Activated T-helper 1 cell treated with Interleukin-2 at 50 U/mL for 16 hours (primary cell): ENCODE measurements at places on chromosomes 12 and 14.

GRCh38 chr12:111384596-111384995 is 15.7 kb upstream of the PHETA1 start:
- no peak for DNase-seq

DNA sequence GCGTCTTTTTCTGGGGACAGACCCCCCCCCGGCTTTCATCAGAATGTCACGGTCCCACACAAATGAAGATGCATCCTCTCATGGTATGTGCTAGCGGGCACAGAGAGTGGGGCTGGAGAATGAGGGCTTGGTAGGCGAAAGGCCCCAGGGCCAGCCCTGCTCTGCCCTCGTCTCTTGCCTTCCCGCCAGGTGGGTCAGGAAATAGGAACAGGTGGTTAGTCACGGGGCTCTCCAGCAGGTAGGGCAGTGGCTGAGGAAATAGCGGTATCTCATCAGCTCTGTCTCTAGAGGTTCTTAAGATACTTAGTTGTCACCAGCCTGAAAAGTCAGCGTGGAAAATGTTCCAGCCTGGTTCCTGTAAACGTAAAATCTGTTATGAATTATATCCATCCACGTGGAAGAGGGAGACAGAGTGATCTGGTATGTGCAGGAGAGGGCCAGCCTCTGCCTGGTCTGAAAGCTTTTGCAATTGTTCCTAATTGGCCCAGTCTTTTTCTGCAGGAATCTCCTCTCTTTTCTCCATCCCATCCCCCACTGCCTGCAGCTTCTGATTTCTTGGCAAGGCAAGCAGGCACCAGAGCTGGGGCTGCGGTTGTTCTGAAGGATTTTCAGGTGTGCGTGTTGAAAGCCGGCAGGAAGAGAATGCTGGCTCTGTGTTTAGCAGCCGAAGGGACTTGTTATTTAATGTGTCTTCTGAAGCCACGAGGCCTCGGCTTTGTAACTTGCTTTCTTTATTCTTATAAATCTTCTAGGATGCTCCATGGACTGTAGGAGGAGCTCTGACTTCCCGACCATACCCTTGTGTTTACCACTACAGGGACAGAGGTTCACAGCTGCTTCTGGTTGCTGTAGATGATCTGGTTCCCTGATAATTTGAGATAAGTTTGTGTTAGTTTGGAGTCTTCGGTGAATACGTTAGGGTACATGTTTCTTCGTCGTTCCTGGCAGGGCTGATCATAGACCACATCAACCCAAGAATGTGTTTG is 131.1 kb downstream of the CACNA1C start:
- no peak for DNase-seq

DNA sequence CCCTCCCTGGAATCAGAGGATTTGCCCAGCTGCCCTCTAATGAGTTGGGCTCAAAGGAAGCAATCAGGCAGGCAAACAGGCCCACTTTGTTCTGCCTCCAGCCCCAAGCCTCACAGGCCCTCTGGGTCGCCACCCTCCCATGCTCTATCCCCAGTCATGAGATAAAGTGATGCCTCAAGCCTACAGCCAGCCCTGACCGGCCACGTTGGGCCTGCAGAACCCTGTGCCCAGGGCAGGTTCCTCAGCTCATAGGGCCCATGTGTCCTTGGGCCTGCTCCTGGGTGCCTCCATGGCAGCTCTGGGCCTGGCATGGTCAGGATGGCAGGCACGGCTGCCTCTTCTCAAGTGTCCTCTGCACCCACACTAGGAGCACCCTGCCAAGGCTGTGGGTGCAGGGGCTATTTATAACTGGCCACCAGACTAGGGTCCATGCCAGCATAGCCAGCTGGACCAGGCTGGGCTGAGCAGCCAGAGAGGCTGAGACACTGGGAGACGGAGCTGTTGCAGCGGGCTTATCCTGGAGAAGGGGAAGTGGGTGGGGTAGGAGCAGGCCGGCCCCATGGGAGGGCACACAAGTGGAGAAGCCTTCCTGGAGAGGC is 20.2 kb downstream of the HDAC7 start:
- DNase-seq: no peak

DNA sequence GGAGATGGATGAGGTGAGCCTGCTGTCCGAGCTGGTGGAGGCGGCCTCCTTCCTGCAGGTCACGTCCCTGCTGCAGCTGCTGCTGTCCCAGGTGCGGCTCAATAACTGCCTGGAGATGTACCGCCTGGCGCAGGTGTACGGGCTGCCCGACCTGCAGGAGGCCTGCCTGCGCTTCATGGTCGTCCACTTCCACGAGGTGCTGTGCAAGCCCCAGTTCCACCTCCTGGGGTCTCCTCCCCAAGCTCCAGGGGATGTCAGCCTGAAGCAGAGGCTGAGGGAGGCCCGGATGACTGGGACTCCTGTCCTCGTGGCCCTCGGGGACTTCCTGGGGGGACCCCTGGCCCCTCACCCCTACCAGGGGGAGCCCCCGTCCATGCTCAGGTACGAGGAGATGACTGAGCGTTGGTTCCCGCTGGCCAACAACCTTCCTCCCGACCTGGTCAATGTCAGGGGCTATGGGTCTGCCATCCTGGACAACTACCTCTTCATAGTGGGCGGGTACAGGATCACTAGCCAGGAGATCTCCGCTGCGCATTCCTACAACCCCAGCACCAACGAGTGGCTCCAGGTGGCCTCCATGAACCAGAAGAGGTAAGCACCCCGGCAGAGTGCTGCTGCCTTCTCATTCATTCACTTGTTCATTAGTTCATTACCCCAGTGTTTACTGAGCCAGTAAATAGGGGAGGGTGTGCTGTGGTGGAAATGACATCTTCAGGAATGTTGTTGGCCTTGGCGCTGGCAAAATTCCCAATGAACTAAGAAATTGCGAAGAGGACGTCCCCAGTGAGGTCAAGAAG is 774 bp upstream of the MANSC4 start:
- peak; percentile 1 for DNase-seq

- DNase-seq: no peak
Measured at GRCh38 chr14:30884901-30885300, 10.5 kb downstream of the COCH start.

DNA sequence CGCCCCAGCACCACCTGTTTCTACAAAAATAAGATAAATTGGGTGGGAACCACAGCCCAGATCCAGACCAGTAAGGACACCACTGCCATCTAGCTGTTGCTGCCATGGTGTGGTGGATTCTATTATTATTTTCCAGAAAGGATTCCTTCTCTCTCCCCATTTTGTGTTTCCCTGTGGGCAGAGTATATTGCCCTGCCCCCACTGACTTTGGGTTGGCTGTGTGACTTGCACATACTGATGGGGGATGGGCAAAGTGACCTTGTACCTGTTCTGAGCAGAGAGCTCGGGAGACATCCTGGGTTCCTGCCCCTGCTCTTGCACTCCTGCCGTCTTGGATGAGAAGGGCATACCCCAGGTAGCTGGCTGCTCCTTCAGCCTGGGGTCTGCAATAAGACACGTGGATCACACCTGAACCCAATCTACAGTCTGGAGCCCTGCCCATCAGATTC is 24.3 kb downstream of the MOAP1 start:
- DNase-seq: no peak

- DNase-seq: no peak
Measured at GRCh38 chr14:22416193-22416592, 172.8 kb downstream of the DAD1 start.

DNA sequence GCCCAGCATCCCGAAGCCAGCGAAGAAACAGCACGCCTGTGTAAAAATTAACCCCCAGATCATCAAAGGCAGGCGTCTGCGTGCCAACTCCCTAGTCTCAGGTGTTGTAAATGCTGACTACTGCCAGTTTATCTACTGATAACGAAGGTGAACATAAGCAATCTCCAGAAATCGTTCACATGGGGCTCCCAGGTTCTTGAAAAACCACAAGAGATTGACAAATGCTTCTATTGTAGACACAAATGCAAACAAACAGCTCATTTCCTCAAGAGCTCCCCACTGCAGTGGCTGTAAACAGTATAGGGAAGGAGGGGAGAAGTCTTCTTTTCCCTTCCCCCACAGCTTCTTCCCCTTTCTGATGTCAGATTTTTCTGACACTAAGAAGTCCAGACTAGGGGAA is 5.3 kb upstream of the PLEKHG3 start:
- DNase-seq: no peak

DNA sequence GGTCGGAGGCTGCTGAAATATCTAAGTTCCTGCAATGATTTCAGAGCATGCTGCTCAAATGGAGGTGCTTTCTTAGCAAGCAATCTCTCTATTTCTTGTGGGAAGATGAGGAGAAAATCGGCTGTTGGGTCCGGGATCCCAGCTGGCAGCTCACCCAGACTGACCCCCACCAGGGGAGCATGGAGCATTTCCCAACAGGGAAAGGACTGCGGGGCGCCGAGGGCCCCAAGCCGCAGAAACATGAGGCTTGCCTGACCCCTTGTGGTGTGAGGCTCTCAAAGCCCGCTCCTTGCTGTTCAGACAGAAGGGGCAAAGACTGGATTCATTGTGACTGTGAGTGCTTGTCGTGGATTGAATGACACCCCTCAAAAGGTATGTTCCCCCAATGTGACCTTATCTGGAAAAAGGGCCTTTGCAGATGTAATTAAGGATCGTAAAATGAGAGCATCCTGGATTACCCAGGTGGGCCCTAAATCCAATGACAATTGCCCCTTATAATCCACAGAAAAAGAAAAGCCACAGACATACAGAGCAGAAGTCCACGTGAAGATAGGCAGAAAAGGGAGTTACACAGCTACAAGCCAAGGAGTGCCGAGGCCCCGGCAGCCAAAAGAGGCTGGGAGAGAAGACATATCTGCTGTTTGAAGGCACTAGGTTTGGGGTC is 116.3 kb upstream of the VASH1 start:
- DNase-seq: no peak

- no peak for DNase-seq
Measured at GRCh38 chr12:56358836-56359532, 923 bp downstream of the STAT2 start.

DNA sequence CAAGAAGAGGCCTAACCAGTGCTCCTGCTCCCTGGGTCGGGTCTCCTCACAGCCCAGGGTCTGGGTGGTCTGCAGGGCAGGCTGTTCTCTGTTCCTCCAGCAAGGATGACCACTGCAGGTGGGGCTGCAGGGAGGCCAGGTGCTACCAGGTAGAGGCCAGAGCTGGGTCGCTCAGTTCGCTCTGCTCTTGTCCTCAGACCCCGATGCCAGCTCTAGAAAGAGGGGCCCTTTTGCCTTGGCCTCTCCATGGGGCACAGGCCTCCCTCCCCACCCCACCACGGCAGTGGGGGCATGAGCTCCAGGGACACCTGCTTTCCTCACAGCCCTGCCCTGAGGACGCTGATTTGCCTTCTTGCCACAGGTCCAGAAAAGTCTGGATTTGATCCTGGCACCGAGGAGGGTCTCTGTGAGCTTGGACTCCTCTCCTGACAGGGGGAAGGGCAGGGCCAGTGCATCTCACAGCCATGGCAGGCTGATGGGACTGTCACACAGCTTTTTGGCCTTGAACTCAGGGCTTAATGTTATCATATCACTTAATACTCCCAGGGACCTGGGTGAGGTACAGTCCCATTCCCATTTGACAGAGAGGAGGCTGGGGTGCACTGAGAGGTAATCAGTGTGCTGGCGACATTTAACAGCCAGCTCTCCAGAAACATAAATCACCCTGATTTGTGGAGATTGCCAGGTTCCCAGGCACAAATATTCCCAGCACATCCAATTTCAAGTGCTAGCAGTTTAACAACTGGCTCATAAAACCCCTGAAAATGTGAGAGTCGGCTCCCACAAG is 273.0 kb upstream of the SFSWAP start:
- no peak for DNase-seq

GRCh38 chr12:108773798-108774788 is 42.8 kb upstream of the CORO1C start:
- no peak for DNase-seq

DNA sequence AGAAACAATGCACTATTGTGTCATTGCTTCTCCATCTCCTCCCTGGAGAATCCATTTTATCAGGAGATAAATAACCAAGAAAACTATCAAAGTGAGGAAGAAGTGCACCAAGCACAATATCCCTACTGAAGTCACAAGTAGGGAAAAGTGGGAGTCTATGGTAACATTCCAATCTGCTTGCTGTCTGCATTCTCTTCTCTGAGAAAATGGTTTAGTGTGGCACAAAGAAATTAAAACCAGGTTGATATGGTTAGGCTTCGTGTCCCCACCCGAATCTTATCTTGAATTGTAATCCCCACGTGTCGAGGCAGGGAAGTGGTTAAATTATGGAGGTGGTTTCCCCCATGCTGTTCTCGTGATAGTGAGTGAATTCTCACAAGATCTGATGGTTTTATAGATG is 209.7 kb downstream of the PRKD1 start:
- DNase-seq: no peak

GRCh38 chr14:99884834-99885648 is 91.8 kb downstream of the EML1 start:
- no peak for DNase-seq

DNA sequence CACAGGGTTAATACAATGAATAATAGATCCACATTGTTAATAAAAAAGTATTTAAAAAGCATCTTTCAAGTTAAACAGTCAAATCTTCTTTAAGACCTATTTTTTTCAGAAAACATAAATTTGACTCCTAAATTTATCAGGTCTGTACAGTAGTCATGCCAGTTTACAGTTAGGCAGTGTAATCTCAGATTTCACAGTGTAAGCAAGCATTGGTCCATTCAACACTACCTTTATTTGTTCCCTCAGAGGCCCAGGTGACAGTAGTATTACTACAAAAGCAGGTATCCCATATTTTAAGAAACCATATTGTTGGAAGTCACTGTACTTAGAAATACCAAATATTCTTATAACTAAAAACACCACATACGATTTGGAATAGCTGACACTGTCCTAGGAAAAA is 6.1 kb downstream of the ATP2B1 start:
- DNase-seq: no peak

DNA sequence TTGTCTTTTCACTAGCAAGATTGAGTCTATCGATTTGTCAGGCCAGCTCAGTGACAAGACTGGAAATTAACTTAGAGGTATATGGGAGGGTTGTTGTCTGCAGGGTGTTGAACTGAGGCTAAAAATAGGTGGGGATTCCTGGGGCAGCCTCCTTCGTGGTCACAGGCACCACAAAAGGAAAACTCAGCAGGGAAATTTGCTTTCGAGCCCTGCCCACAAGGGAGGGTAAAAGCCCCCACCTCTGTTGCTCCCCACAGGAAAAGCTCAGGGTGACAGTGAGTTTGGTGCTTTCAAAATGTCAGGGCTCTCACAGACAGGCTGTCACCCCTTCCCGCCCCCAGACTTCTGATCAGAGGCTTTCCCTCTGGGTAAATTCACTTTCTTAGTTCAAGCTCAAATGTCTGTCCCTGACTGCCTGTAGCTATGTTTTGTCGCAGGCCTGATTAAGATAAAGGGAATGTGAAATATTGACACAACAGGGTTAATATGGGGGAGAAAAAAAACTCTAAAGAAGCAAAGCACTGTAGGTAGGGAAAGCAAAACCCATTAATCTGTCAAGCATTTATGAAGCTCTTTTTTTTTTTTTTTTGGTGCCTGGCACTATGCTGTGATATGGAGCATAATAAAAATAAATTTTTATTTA is 11.7 kb upstream of the NFKBIA start:
- DNase-seq: peak; percentile 36

DNA sequence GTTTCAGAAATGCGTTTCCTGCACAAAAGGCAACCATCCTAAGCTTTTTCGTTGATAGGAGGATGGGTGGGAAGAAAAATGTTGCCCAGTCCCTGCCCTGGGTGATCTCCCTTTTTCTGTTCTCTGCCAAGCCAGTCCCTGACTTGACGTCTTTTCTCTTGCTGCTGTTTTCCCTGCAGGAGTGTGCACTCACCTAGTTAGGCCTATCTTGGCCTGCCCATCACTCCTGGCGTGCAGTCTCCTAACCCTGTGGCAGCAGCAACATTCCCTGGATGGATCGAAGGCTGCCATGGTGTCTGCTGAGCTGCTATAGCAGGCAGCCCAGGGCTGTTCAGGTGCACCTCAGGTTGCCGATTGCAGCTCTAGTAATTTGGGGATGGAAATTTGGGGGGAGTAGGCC is 1.2 kb downstream of the UNC119B start:
- no peak for DNase-seq
